ENCODE measurements at places on chromosomes 7 and 10.

- no peak for DNase-seq
These were observed 2.8 kb downstream of the PILRA start for GRCh38 chr7:100376066-100376465.

GRCh38 chr10:118405928-118406327 is 63.8 kb upstream of the FAM204A start:
- no peak for DNase-seq

DNA sequence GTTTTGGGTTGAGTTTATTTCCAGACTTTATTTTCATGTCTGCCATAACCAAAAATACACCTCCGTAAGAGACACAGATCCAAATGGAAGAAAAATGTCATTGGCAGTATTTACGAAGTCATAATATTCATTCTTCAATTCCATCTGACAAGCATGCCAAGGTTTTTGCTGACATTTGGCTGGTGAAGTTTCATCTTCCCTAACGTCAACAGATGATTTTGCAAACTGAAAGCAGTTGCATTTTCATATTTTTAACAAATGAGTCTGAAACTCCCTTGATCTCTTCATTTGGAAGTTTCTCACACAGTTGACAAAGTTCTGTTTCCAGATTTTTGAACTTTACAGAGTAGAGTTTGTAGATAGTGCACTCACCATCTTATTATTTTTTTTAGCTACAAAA is 114.5 kb downstream of the CALN1 start:
- no peak for DNase-seq

DNA sequence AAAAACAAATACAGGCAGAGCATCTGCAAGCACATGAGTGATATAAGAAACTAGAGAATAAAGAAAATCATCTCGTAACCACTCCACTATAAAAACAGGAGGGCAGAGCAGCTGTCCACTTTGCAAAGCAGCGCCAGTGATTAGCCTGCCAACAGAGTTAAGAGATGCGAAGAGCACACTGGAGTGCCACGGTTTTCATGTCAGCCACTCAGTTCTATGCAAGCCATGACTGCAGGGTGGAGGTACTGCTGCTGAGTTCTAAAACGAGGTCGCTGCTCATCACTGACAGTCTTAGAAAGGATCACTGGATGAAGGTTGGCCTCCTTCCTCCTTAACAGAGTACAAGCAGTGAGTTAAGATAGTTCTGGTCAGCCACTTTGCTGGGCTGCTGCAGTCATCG is 58.5 kb downstream of the FGFR2 start:
- no peak for DNase-seq

- no peak for DNase-seq
These were observed 6.9 kb downstream of the PDGFA start for GRCh38 chr7:512541-513311.

- no peak for DNase-seq
These were observed 32.6 kb downstream of the PTPN12 start for GRCh38 chr7:77569514-77570232.

GRCh38 chr10:3951993-3952392 is 167.0 kb upstream of the KLF6 start:
- no peak for DNase-seq

DNA sequence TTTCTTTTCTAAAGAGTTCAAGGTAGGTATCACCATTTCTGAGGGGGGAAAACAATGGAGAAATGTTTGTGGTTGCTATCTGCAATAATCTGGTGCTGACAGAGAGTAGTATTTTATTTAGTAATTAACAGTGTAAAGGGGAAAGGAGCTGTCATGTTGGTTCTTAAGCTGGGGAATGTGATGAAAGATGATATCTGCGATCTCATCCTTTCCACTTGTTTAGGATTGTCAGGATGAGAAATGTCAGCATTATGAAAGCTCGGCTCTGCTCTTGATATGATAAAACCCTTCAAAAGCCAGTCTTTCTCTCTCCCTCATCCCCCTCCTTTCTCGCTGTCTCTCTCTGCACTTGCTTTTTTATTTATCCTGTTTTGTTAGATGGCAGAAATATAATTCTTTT is 106.1 kb downstream of the POU6F2 start:
- DNase-seq, result no peak

- no peak for DNase-seq
These were observed 19.1 kb upstream of the OGDHL start for GRCh38 chr10:49781247-49781646.

DNA sequence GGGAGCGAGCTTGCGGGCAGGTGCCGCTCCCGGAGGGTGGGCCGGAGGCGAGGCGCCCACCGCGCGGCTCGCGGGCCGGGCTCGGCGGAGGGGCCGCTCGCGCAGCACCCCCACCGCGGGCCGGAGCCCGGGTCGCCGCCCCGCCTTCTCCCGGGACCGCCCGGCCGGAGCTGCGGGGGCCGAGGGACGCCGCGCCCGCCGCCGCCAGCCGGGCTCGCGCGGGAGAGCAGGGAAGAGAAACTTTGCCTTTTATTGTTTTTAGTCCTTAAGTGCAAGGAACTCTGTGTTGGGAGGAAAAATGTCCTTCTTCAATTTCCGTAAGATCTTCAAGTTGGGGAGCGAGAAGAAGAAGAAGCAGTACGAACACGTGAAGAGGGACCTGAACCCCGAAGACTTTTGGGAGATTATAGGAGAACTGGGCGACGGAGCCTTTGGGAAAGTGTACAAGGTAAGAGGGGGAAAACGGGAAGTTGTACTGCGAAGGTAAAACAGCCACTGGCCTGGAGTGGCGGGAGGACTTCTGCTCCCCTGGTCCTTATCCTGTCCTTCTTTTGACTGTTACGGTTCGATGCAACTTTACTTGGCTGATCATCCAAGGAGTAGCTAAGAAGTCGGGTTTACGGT is 620 bp downstream of the SLK start:
- DNase-seq, result no peak

DNA sequence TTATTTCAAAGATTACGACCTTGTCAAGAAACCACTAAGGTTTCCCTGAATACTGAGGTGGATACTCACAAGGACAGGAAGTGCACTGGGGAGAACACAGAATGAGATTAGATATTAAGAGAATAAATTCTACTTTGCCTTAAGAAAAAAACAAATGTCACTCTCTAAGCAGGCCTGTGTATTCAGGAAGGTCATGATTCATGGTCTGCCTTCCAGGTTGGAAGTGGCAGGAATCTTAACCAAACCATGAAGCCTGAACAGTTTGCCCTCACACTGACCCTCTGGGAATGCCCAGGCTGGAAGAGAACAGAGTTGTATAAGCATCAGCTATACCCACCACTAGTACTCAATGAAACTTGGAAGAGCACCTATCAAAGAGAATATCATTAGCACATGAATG is 227.6 kb downstream of the DGKI start:
- DNase-seq, result no peak

DNA sequence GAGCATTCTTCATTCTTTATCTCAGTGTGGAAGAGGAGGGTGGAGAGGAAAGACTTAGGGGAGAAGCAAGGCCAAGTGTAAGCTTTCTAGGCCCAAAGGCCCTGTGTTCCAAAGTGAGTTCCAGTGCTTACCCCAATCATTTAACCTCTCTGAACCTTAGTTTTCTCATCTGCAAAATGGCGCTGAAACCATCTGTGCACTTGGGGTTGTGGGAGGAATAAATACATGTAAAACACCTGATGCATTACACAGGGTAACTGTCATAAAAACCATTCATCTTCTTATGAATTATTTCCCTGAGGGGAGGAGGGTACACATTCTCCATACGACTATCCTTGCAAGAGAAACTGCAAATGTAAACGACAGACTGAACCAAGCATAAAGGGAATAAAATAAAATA is 19.0 kb downstream of the PIK3AP1 start:
- no peak for DNase-seq

GRCh38 chr10:50674469-50675254 is 50.9 kb upstream of the SGMS1 start:
- no peak for DNase-seq

- no peak for DNase-seq
These were observed 4.5 kb upstream of the AIFM2 start for GRCh38 chr10:70137135-70137534.

DNA sequence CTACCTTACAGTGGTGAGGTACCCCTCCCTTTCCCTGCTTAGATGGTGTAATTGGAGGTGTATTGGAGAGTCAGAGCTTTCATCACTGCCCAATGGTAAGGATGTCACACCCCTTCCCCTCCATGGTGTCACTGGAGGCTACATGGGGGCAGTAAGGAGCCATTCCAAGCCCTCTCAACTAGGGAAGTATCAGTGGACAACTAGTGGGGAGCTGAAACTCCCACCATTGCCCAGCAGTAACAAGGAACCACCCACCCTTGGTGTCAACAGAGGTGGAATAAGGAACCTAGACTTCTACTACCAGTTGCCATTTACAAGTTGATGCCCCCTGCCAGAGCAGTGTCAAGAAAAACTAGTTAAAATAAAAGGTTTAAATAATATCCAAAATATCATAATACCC is 2.8 kb upstream of the HIBADH start:
- DNase-seq, result no peak

- no peak for DNase-seq
These were observed 76.1 kb downstream of the ADD3 start for GRCh38 chr10:110083884-110084283.

DNA sequence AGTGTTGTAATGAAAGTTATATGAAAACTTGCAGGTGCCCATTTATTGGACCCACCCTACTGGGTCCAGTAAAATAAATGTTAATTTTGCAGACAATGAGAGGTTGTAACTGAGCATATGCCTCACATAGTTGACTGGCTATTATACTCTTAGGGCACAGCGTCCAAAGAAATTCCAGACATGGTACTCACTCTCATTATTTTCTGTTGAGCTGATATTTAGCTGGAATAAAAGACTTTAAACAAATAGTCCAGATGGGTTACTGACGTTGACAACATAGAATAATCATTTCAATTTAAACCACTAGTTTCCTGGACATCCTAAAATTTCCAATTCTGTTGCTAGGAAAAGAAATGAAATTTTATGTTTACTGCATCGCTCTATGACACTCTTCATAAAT is 174.5 kb downstream of the ZNF365 start:
- no peak for DNase-seq

GRCh38 chr10:98956576-98957260 is 278.9 kb downstream of the HPSE2 start:
- no peak for DNase-seq

- DNase-seq, result no peak
These were observed 3.2 kb upstream of the JMJD1C start for GRCh38 chr10:63468947-63469346.

DNA sequence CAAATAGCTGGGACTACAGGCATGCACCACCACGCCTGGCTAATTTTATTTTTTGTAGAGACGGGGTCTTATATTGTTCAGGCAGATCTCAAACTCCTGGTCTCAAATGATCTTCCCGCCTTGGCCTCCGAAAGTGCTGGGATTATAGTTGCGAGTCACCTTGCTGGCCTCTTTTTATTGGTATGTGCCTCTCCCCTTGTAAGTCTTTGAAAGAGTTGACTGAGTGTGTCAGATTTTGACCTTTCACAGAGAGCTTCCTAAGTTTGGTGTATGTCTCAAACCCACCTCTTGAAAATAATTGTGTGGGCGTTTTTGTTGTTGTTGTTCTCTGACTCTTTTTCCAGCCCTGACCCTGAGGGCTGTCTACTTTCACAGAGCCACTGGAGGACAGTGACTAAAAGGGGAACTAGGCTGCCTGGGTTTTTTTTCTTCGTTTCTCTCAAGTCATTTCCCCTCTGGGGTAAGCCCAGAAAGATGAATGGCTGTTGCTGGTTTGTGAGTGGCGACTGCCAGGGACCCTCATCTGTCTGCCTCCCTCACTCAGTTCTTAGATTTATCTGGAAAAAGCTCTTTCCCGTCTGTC is 262.8 kb downstream of the ZEB1 start:
- DNase-seq, result no peak

GRCh38 chr10:44260286-44260928 is 124.5 kb downstream of the CXCL12 start:
- DNase-seq, result no peak

Measured in T follicular helper cell (primary cell).